Urinary bladder (tissue), 4 donors: ENCODE measurements at places on chromosomes 13 and 19. TPM values are rescaled to one million over a fixed set of nuclear protein-coding genes. Genes with fewer than 3 reads are reported as not detected.

DNA sequence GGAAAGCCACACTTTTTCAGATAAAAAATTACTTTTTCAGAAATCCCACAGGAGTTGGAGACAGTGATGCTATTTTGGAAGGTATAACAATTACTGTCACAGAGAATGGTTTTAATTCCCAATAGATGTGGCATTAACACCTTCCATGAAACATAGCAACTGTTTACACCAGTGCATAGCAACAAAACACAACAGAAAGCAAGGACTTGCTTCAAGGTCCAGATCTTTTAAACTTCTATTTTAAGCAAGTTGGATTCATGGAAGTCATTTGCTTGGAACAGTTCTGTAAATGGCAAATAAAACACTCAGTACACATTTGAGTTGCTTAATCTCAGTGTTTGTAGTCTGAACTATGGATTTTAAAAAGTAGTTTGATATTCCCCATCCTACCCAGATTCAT is 385.9 kb upstream of the SPRY2 start:
- DNase-seq, result no peak

- peak; percentile 52 for DNase-seq
Observed at GRCh38 chr19:45469945-45470761, 2.4 kb downstream of the FOSB start.

GRCh38 chr13:32881777-32882145 is 134.5 kb upstream of the KL start:
- DNase-seq, result peak; percentile 63

DNA sequence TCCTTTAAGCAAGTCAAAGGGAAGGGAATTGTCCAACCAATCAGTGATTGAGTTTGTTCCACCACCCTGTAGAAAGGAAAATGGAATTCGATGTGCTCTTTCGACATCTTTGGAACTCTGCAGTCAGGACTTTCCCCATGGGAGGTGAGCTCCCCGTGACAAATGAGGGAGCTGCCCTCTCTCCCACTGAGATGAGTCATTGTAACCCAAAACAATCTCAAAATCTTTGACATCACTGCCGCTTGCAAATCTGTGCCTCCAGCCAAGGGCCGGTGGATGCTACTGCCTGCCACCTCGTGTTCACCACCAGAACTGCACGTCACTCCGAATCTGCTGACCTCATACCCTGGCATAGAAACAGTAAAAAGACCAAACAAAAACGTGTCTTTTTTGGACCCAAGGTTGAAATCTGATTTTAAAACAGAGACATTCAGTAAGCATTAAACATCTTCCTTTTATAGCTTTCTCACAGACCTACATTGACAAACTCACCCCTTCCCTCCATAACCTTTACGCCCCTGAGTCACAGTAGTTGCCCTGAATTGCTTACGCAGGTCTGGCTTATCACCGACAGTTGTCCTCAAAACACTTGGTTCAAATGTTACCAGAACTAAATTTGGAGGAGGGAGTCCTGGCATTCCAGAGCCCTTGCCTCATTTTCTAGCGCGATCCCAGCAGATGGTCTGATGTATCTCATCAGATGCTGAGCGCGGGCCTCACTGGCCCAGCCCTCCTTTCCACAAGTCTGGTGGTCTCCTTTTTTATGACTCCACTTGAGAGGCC is 105.2 kb downstream of the COL4A2 start:
- DNase-seq, result peak; percentile 84

- no peak for DNase-seq
Observed at GRCh38 chr19:18764591-18765051, 26.5 kb downstream of the COMP start.

Gene ENOX1
- 4.3 TPM for polyA plus RNA-seq

DNA sequence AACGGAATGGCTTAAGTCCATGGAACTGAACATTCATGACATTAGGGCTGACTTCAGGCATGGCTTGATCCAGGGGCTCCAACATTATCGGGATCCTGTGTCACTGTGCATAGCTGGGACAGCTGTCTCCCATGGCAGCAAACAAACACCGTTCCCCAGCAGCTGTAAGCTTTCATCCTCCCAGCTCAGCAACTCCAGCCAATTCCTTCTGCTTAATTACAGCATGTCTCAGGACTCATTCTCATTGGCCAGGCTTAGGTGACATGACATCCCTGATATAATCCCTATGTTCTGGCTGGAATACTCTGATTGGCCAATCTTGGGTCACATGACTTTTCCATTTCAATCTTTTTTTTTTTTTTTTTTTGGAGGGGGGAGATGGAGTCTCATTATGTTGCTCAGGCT is 10.9 kb upstream of the TLE5 start:
- no peak for DNase-seq

DNA sequence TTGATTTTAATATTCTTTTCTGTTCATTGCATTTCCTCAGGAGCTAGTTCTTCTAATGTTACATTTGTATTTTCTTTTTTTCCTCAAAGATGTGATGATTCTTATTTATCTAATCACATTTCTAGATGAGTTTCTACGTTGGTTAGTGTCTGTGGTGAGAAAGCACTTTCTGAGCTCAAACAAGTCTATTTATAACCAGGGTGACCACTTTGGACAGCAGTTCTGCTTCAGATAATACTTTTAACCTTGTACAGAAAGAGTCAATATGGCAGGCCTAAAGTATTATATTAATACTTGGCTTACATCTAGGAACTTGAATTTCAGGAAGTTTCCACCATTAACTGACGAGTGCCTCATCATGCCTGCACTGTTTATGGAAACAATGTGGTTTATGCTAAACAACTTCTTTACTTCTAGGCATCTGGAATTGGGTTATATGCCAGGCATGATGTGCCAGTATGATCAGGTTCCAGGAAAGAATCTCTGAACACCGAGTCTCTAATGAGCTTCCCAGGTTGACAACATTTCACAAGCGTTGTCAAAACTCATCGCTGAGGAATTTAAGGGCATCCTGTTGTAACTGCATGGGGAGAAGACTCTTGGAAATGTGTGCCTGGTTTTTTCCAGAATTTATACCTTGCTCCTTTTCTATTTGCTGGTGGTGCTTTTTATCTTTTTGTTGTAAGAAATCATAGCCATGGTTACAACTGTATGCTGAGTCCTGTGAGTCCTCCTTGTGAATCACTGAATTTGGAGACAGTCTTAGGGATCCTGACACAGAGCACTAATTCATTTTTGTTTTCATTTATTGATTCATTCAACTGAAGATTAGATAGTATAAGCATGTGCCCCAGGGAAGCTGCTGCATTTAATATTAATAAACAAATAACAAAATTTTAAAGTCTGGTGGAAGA is 344.4 kb upstream of the PCDH9 start:
- DNase-seq, result no peak

- no peak for DNase-seq
Observed at GRCh38 chr13:46088821-46089562, 15.8 kb downstream of the CPB2 start.

Gene PLIN4
- polyA plus RNA-seq, result 55.7 TPM

Gene PRODH2
- 0.18 TPM for polyA plus RNA-seq

DNA sequence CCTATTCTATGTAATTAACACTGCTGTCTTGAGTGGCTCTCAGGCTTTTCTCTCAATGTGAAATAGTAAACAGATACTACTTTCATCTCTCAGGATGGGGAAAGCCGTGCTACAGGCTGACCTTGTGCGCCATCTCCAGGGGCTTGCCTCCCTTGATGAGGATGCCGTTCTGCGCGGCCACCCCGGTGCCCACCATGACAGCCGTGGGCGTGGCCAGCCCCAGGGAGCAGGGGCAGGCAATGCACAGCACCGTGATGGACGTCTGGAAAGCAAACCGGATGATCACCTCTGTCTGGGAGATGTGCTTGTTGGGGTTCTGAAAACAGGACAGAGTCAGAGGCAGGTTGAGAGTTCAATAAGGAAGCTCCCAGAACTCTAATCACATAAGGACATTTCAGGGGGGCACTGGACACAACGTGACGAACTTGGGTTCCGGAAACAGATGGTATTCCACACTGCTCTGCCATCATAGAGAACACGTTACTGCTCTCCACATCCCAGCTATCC is 65.0 kb downstream of the ATP7B start:
- no peak for DNase-seq

DNA sequence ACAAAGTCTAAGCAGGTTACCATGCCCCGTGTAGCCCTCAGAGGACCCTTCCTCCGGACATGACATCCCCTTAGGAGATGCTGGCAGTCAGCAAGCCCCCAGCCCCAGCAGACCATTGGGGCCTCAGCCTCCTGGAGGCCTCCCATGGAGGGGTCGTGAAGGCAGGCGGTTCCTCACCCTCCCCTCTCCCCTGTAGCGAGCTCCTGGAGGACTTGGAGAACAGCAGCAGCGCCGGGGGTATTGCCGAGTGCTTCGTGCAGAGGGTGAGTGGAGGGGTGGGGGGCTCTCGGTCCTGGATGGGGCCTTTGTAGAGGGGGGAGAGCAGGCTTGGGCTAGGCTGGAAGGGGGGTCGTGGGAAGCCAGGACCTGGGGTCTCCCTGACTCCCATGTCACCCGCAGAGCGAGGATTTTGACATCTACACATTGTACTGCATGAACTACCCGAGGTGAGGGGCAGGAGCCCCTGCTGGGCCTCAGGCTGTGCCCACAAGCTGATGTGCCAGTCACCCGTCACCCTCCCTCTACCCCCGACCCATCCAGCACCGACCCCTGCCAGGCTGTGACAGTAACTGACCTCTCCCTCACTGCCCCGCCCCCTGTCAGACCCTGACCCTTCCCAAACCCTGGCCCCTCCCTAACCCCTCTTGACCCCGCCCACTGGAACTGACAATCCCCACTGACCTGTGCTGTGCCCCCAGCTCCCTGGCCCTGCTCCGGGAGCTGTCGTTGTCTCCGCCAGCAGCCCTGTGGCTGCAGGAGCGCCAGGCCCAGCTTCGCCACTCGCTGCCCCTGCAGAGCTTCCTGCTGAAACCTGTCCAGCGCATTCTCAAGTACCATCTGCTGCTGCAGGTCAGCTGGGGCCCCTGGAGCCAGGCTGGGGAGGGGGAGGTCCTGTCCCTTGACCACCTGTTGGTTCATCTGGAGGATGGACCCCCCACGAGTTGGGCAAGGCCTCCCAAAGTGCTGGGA is 4.0 kb downstream of the PLEKHG2 start:
- no peak for DNase-seq

Gene CEACAM1
- polyA plus RNA-seq, result 4.7 TPM

GRCh38 chr19:18450021-18450930 is 12.3 kb upstream of the ISYNA1 start:
- DNase-seq, result no peak

DNA sequence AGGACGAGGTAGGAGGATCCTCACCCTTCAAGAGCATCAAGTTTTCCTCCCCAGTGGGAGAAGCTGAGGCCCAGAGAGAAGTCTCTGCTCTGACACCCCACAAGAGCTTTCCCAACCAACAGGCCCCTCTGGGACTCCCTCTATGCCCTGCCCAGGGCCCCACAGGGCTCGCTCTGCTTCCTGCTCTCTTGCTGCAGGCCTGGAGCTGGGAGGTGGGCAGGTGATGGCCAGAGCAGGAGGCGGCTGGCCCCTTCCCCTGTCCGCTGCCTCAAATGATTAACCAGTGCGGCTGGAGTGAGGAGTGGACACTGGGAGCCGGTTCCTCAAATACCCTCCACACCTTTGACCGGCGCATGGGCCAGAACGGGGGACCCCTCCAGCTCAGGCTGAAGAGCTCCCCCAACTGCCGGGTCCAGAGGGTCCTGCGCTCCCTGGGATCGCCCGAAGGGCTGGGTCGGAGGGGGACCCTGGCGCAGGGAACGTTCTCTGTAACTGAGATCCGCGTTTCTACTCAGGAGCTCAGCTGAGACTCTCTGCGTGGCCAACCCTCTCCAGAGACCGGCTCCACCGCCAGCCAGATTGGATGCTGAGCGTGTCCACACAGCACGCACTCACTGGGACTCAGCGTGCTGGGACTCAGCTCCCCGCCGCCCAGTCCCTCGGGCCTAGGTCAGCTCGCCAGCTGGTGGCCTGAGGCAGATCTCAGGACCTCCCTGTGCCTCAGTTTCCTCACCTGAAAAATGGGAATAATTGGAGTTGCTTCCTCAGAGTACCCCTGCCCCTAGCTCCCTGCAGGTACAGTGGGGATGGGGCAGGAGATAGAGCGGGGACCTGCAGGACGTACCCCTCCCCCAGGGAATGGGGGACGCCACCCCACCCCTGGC is 6.7 kb upstream of the ONECUT3 start:
- no peak for DNase-seq

Gene ZNF841
- 7.0 TPM for polyA plus RNA-seq

Gene PCP2
- polyA plus RNA-seq, result 0.19 TPM

Gene KLK15
- polyA plus RNA-seq, result not detected

Gene KLK8
- not detected for polyA plus RNA-seq

Gene CYP4F12
- polyA plus RNA-seq, result 31.0 TPM

Gene ESD
- polyA plus RNA-seq, result 139 TPM

- DNase-seq, result no peak
Observed at GRCh38 chr13:80866921-80867320, 526.0 kb upstream of the SPRY2 start.

DNA sequence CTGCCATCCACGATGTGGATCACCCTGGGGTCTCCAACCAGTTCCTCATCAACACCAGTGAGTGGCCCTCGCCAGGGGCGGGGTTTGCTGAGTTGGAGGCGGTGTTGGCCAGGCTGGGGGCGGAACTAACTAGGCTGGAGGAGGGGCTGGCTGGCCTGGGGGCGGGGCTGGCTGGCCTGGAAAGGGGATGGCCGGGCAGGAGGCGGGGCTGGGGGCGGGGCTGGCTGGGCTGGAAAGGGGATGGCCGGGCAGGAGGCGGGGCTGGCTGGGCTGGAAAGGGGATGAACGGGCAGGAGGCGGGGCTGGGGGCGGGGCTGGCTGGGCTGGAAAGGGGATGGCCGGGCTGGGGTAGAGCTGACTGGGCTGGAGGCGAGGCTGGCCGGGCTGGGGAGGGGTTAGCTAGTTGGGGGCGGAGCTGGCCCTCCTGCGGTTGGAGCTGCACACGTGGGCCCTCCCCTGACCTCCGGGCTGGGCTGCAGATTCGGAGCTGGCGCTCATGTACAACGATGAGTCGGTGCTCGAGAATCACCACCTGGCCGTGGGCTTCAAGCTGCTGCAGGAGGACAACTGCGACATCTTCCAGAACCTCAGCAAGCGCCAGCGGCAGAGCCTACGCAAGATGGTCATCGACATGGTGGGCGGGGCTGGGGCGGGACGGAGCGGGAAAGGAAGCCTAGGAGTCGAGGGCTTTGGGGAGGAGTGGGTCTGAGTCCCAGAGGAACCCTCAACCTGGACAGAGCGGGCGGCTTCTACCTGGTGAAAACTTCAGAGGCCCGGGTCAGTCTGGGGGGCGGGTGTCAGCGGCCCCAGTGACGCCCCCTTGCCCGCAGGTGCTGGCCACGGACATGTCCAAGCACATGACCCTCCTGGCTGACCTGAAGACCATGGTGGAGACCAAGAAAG is 41.0 kb downstream of the PDE4A start:
- DNase-seq, result peak; percentile 62
